ENCODE measurements at places on chromosomes 7 and 10.

DNA sequence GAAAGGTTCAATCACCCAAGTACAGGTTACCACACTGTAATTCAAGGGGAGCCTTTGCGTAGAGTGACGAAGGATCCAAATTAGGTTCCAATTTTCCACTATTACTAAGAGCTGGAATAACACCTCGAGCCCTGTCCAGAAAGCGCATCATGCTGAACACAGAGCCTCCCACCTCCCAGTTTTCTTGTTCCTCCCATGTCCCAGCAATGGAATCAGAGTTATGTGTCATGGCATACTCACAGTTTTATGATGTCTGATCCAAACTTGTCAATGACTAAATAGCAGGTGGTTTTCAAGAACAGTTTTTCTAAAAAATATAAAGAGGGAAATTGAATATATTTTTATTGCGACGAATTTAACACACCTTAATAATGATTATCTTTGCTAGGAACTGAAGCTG lies 50.6 kb downstream of the AOAH start:
- no peak for DNase-seq

- no peak for DNase-seq
Observed at GRCh38 chr7:2443491-2443890, 32.7 kb downstream of the GRIFIN start.

DNA sequence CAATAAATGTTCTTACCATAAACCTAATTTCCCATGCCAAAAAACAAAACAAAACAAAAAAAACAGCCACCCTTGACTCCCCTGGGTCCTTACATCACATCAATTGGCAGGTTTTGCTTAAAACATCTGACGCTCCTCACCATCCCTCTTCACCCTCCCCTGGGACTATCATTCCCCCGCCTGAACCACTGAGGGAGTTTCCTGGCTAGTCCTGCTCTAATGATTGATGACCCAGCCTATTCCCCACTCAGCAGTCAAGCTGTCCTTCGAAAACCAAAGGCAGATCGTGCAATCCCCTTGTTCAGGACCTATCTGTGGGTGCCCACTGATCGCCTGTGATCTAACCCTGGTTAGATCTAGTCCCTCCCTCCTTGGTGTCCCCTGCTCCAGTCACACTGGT lies 11.2 kb upstream of the FRMPD2 start:
- no peak for DNase-seq

DNA sequence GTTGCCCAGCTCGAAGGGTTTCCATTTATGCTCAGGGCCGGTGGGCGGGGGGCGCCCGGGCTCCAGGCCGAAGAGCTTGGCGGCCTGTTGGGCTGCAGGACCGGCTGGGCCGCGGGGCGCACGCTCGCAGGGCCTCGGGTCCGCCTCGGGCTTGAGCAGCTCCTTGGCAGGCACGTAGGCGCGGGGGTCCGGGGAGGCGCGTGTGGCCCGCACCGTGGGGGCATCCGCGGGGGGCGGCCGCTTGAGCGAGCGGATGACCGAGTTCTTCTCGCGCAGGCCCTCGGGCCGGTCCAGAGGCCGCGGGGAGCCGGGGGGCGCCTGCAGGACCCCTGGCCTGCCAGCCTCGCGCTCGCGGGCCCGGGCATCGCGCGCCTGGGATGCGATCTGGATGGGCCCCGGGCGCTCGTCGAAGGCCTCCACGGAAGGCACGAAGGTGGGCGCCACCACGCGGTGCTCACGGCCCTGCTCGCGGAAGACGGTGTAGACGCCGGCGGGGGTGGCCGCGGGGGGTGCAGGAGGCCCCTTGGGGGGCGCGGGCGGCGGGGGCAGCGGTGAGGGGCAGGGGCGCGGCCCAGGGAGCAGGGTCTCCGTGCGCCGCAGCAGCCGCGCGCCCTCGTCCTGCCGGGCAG lies 35.2 kb downstream of the TNRC18 start:
- DNase-seq, result no peak

DNA sequence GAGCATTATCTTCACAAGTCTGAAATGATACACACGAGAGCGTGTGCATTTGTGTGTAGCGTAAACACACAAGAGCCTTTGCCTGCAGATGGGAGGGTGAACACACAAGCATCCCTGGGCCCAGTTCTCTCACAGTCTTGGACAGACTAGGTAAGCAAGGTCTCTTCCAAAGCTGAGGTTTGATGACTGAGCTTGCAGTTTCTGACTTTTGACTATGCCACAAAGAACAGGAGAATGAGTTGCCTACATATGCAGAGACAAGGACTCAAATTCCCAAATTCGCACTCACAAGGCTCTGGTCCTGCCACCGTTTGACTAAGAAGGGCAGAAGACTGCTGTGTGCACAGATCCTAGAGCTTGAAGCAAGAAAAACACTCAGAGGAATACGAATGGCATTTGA lies 55.8 kb downstream of the FAM53B start:
- DNase-seq, result no peak

DNA sequence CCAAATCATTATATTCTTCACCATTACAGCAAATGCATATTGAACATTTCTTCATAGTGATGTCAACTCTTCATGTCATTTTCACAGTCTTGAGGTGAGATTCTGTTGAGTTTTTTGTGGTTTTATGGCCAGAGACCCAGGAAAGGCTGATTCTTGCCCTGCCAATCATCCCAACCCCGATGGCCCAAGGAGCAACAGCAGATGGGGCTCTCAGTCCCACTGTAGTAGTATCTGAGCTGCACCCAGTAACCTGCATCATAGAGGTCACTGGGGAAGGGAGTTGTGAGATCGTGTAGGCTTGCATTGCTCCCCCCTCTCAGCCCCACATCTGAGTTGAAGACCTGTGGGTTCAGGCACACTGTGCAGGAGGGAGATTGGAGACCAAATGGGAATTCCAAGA lies 26.7 kb downstream of the ZSCAN25 start:
- no peak for DNase-seq

DNA sequence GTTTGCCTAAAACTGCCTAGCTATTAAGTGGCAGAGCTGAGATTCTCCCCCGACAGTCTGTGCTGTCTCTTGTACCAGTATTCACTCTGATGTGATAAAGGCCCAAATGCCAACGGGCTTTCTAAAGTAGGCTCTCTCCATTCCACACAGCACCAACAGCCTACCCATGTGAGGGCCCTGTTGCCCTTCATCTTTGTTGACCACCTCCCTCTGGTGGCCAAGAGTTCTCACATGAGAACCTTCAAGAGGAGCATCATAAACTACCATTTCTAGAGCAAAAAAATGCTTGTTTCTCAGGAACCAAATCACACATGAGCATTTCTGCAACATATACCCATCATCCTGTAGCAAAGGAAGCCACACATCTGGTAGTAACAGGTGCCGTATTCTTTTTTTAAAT lies 185.8 kb downstream of the GRM8 start:
- no peak for DNase-seq

- no peak for DNase-seq
Observed at GRCh38 chr7:17774248-17774647, 166.0 kb downstream of the SNX13 start.

- no peak for DNase-seq
Observed at GRCh38 chr7:142642316-142642715, 107.0 kb upstream of the PRSS1 start.

GRCh38 chr10:92506336-92506735 lies 67.6 kb downstream of the IDE start:
- DNase-seq, result no peak
